ENCODE measurements at places on chromosomes 3 and 15.

- DNase-seq, result no peak
These were observed 134.3 kb upstream of the IQSEC1 start for GRCh38 chr3:13207578-13207922.

DNA sequence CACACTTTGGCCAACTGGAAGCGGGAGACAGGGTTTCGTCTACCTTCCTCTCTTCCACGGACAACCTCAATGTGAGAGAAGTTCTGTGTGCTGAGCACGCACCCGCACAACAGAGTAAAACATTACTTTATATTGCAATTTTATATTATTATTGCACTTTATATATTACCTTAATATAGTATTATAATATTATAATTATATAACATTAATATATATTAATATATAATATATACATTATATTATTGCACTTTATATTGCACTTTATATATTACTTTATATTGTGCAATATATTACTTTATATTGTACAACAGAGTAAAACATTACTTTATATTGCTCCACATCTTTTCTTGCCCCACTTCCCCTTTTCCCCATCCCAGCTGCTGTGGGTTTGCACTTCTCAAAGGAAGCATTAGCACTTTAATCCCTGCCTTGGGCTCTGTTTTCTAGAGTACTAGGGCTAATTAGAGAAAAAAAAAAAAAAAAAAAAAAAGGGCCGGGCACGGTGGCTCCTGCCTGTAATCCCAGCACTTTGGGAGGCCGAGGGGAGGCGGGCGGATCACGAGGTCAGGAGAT lies 76.4 kb upstream of the SLC4A7 start:
- no peak for DNase-seq

GRCh38 chr3:188166441-188166840 lies 12.5 kb downstream of the LPP start:
- DNase-seq, result no peak

GRCh38 chr3:167728176-167728575 lies 6.5 kb downstream of the PDCD10 start:
- no peak for DNase-seq

- DNase-seq, result no peak
These were observed 425.0 kb downstream of the GBE1 start for GRCh38 chr3:81336470-81336869.

- DNase-seq, result no peak
These were observed 692.8 kb downstream of the AGBL1 start for GRCh38 chr15:86772369-86773059.

GRCh38 chr15:68700455-68701123 lies 120.1 kb downstream of the ANP32A start:
- no peak for DNase-seq

- DNase-seq, result no peak
These were observed 161.1 kb downstream of the NUP210 start for GRCh38 chr3:13258986-13259514.

Measured in stimulated activated CD4-positive, alpha-beta T cell treated with anti-CD3 and anti-CD28 coated beads, Interleukin-1b, Interleukin-23, amount 100 ng/mL, for 1 hour (primary cell).